ENCODE measurements at places on chromosomes 2 and 18.

DNA sequence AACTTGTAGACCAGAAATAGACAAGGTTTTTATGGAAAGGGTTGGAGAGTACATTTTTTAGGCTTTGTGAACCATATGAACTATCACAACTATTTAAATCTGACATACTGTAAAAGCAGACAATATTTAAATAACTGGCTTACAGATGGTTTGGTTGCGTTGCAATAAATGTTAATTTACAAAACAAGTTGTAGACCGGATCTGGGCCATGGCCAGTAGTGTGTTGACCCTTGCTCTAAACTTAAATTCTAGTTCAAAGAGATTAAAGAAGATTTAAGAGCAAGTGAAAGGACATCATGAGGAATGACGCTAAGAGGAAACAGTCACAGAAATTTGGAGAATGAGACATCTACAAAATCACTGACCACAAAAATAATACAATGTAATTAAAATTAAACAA lies 652.7 kb downstream of the DCDC2C start:
- DNase-seq, result no peak

- no peak for DNase-seq
Observed at GRCh38 chr2:9796056-9797010, 46.9 kb upstream of the TAF1B start.

- no peak for DNase-seq
Observed at GRCh38 chr2:170017860-170018532, 160.0 kb upstream of the MYO3B start.

GRCh38 chr2:15570104-15570503 lies 9.0 kb upstream of the NBAS start:
- no peak for DNase-seq

DNA sequence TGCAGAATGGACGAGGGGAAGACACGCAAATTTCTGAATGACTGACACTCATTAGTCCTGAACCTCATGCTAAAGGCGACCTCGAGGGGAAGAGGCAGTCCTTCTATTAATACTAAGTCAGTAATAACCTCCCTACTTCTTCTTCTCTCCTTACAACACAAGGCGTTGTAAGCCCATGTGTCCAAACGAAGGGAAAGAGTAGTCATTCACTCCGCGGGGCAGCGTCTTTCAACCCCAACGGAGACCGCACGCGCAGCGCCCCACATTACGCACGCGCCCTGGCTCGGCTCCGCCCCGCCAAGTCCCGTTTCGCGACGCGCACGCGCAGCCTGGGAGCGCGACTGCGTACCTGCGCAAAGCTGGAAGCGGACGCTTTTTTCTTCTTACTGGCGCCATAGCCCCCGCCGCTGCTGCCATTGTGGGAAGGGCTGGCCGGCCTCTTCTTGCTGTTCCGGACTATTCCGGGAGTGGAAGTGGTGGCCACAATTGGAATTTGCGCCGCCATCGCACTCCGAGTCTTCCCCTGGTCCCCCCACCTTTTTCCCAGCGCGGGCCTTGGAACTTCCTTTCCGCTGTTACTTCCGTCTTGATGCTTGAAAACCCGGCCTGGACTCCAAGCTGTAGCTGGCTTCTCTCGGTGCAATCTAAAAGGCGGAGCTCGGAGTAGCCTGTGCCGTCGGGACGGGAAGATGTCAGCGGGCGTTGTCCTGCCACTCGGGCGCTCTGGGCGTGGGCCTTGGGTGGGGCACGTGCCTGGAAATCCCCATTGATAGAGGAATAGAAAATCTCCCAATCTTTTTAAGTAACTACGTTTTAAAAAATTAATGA lies at the start of gene INO80C:
INO80C (minus strand) TSS at position 591 of the 828 bp plus-strand sequence; CDS start at position 505, 86 bp downstream.
- DNase-seq, result peak; percentile 96

DNA sequence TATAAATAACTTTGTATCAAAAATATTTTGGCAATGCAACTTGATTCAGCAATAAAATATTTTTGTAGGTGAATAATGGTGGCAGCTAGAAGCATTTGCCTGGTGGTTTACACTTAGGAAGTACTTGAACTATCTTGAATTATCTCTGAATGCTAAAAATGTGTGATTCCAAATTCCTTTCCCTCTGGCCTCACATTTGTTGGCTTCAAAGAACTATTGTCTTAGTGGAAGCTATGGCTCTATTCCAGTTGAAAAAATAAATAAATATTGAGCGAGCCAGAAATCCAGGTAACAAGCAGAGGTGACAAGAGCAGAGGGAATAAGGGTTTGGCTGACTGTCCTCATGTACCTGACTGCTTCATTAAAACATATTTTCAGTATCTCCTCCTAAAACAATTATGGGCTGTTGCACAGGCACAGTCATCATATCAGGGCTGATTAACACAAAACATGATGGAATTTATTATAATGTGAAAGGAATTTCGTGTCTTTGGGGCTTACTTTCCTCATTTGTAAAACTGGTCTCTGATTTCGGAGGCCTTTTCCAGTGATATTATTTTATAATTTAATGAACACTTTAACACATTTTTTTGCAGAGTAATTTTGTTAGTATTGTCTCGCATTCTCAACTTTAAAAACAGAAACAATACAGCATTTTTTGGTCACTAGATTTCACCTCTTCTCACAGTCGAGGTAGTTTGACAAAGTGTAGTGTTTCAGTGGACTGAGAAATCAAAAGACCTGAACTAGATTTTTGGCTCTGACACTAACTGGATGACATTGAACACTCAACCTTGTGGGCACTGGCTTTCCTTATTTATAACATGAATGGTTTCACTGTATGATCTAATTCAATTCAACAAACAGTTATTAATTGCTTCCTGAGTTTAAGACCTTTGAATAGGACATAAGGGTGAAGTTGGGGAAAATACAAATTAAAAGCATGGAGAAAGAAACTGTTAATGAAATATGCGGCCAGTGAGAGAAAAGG lies 7.8 kb upstream of the CAVIN2 start:
- DNase-seq, result no peak

DNA sequence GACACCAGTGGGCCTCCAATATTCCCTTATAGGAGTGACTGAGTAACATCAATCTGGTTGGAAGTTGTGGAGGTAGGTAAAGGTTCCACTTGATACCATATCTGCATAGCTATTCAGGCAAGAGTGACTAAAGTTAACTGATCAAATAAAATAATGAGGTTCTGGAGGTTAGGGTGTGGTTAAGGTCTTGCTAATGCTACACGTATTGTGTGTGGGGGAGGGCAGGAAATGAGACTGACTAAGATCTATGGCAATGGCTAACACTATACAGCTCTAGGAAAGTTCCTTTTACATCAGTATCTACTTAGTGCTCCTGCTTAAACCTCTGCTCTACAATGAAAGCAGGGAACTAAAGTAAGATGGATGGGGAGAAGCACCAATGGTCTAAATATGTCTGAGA lies 149.1 kb upstream of the MGAT5 start:
- DNase-seq, result no peak

- DNase-seq, result no peak
Observed at GRCh38 chr2:86290596-86291327, 46.7 kb downstream of the REEP1 start.

DNA sequence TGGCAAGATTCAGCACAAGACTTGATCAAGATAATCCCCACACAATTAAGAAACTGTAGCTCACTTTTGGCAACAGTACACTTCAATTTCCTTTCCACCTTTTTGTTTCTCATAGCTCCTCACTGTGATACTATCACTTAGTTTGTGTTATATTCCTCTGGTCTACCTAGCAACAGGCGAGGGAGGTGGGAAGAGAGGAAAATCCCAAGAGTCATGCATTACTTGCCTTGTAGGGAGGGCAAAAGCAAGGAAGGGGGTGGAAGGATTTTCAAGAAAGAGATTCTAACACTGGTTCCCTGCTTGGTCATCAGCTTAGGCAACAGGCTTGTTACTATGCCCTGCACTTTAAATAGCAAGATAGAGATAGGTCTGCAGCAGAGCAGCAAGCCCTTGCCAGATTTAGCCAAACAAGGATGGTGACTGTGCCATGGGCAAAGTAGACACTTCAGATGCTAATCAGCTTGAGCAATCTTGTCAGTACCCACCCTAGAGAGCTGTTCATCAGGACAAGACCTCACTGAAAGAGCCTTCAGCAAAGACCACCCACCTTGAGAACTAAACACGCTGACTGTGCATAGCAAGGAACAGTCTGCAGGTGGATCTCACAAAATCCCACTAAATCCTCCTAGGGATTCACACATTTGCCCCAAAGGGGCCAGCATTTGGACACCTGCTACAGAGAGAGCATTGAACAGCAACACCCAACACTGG lies 134.6 kb downstream of the MBD2 start:
- DNase-seq, result no peak

GRCh38 chr2:120576509-120577474 lies 158.9 kb upstream of the GLI2 start:
- peak; percentile 79 for DNase-seq

DNA sequence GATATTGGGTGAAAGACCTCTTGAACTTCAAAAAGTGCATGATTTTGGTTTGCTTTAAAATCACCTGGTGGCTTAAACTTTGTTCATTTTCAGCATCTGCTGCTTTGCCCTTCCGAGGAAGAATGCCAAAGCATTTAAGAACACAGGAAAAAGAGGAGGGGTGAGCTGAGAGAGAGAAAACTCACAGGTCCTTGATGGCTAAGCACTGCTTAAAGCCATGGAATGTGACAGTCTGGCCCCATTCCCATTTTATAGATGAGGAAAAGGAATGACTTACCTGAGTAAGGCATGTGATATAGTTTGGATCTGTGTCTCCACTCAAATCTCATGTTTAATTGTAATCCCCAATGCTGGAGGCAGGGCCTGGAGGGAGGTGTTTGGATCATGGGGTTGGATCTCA lies 58.1 kb downstream of the KCNS3 start:
- DNase-seq, result no peak

- no peak for DNase-seq
Observed at GRCh38 chr2:54850171-54851122, 127.0 kb downstream of the EML6 start.

DNA sequence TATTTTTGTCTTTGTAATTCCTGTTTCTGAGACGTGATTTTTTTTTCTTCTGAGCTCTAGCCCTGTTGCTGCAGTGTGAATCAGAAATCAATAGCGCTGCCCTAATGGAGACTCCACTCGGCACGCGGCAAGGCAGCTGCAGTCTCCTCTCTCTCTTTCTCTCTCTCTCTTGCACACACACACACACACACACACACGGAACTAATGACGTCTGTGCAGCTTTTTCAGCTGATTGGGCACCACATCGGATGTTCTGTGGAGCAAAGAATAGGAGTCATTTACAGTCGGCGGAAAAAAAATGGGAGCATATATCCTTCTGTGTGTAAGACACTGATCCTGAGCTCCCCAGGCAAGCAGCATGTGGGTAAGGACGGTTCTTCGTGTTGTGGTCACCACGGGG lies 2.0 kb upstream of the MYT1L start:
- no peak for DNase-seq

DNA sequence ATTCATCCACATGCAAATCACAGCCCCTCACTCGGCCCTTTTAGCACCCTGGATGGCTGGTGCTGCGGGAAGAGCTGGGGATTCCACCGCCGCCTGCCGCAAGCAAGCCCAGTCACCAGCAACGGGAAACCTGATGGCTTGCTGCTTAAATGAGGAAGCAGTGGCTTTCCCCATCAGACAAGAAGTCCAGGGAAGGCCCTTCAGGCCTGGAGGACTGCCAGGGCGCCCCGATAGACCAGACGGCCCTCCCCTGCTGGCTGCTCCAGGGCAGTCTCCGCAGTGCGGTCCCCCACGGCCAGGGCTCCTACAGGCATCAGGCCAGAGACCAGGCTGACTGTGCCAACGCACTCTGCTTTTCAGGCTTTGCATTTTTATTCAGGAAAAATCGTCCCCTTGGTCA lies 439.1 kb downstream of the EIPR1 start:
- DNase-seq, result no peak

DNA sequence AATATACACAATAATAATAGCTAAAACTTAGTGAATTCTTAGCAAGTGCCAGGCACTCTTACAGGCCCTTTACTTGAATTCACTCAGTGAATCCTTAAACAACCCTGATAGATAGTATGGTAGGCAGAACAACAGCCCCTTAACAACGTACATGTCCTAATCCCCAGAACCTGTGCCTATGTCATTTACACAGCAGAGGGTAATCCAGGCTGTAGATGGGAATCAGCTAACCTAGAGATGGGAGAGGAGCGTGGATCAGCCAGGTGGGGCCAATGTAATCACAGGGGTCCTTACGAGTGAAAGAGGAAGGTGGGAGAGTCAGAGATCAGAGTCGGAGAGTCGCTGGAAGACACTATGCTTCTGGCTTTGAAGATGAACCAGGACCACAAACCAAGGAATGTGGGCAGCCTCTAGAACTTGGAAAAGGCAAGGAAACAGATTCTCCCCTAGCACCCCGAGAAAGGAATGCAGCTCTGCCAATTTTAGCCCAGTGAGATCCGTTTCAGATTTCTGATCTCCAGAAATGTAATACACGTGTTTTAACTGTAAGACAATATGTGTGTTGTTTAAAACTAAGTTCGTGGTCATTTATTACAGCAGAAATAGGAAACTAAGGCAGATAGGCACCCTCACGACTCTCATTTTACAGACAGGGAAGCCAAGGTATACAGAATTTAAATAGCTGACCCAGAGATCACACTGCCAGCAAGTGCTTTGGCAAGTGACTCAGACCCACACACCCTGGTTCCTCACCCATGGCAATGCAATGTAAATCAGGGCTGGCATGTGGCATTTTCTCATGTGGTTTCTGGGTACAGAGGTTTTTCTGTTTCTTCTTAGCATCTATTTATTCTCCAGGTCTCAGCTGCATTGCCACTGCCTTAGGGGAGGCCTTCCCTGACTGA lies 68.9 kb downstream of the DOCK10 start:
- no peak for DNase-seq

DNA sequence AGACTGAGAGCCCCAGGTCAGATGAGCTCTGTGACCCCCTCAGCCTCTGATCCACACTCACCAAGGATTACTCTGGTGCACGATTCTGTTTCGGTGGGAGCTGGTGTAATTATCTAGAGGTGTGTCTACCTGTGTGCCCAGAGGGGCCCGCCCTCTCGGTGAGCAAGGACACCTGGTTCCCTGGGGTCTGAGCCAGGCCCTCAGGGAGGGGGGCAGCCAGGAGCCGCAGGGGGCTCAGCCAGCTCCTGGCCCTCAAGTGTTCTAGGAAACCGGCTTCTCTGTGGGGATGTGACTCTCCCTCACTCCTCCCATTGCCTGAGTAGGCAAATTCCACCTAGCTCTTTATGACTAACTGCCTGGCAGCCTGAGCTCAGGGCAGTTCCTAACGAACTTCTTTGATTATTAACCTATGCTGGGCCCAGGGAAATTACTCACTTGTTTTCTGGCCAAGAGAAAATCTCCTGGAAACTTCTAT lies 17.4 kb downstream of the AGAP1 start:
- no peak for DNase-seq

All from Right ventricle myocardium inferior (tissue), 1 donor.